ENCODE measurements at places on chromosomes 2 and 18.

DNA sequence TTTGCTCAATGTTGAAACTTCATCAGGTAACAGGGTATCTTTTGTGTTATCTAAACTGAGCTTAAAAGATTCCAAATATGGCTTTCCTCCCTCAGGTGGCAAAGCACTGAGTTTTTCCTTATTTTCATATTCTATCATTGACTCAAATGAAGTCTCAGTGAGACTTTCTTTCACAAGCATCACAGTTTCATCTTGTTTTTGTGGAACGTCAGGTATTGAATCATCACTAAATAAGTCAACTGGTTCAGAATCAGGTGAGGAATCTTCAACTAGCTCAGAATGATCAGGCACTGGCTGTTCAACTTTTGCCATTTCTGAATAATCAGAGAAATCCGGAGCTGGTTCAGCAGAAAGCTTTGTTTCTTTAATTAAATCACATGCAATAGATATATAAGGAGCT, 24.6 kb downstream of the RTN4 start:
- no peak for DNase-seq

DNA sequence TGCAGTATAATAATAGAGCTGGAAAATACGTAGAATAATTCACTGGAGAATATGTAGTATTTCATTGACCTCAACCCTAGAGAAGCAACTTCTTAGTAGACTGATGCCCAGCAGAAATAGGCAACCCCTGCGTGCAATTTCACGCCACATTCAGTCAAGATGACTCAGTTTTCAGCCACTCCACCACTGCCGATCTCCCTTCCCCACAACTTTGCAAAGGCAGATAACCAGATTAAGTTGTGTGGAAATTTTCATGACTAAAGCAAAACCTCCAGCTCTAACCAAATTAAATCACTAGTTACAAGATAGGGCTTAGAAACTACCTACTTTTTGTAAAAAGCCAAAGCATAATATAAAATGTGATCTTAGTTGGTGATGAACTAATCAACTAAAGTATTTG, 63.3 kb upstream of the STK17B start:
- DNase-seq = no peak

- DNase-seq = no peak
Measured at GRCh38 chr2:80086831-80087230, 217.7 kb downstream of the LRRTM1 start.

GRCh38 chr2:136070913-136071312, 47.0 kb downstream of the CXCR4 start:
- DNase-seq = no peak

- DNase-seq = no peak
Measured at GRCh38 chr2:120421126-120421829, 75.3 kb downstream of the INHBB start.

- DNase-seq = no peak
Measured at GRCh38 chr2:128514555-128514955, 195.9 kb upstream of the HS6ST1 start.

- DNase-seq = peak; percentile 75
Measured at GRCh38 chr18:48446582-48447225, 37.5 kb upstream of the ZBTB7C start.

Measured in pons (tissue), 1 donor.